ENCODE measurements at places on chromosomes 7 and 10. TPM values are rescaled to one million over a fixed set of nuclear protein-coding genes. Genes with fewer than 3 reads are reported as not detected.

DNA sequence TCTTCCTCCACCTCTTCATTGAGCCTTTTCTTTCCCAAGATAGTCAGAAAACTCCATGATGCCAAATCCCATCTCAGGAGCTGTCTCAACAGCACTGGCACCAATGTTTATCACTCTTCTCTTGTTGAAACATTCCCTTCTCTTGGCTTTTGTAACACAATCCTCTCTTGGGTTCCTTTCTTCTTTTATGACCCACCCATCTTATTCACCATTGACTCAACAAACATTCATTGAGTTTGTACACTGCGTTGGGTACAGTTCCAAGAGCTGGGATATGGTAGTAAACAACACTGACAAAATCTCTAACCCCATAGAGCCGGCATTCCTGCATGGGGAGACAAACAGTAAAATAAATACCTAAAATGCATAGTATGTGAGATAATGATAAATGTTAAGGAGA, 577.5 kb downstream of the INHBA start:
- DNase-seq: no peak
- H3K36me3 ChIP-seq: no peaks in the 10 kb centered on the region
- H3K4me3 ChIP-seq: no peak overlapping the region
- no peaks in the 10 kb centered on the region for H3K4me1 ChIP-seq
- no peaks in the 10 kb centered on the region for H3K27me3 ChIP-seq

- H3K27ac ChIP-seq: peak overlapping the region; percentile 88
- H3K4me1 ChIP-seq: peaks cover 56% of the 10 kb centered on the region
- H3K4me3 ChIP-seq: no peak overlapping the region
- H3K36me3 ChIP-seq: no peaks in the 10 kb centered on the region
- DNase-seq: peak; percentile 31
- no peaks in the 10 kb centered on the region for H3K27me3 ChIP-seq
These were observed 31.6 kb downstream of the OGDH start for GRCh38 chr7:44637788-44638594.

DNA sequence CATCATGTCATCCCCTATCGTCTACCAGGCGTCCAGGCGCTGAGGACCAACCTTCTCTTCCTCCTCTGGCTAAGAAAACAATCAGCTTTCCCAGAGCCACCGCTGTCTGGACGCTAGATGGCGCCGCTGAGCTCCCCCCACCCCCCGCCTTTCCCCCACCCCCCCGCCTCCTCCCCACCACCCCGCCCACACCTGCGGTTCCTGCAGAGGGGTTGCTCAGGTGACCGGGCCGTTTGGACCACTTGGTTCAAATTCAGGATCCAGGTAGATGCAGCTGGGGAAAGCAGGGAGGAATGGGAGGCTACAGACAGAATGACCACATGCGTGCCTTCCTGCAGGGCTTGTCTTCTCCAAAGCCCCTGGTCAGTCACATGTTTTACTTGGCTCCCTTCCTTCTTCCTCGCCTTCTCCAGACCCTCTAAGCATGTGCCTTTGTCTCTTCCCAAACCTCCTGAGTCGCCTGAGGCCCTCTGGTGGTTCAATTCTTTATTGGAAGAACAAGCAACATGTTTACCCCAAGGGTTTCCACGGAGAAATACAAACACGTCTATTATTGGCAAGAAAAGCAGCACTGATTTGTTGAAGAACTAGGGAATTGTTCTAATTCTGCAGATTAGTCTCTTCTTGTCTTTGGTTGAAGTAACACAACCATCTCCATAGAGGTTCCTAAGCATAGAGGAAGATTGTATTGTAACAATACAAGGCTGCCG, 24.7 kb downstream of the AOC1 start:
- no peak overlapping the region for H3K27ac ChIP-seq
- H3K4me1 ChIP-seq: peaks cover 10% of the 10 kb centered on the region
- no peak overlapping the region for H3K4me3 ChIP-seq

DNA sequence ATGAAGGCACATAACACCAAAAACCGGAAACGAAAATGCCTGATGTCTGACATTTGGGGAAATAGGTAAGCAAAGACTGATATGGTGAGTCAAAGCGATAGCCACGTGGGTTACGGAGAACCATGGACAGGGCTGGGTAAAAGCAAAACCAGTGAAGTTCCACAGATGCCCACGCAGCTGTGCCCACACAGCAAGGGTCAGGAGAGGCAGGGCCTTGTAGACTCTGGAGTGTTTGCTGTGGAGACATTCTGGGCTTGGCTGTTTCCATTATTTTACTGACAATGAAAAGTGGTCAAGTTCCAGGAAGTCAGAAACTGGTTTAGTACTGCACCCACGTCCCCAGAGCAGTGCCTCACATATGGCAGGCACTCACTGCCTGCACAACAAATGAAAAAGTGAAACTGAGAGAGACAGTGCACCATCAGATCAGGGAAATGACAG, 148.7 kb downstream of the ZMYND11 start:
- H3K4me3 ChIP-seq: no peak overlapping the region
- H3K36me3 ChIP-seq: no peaks in the 10 kb centered on the region
- DNase-seq: no peak
- H3K27ac ChIP-seq: no peak overlapping the region
- H3K4me1 ChIP-seq: no peaks in the 10 kb centered on the region
- H3K27me3 ChIP-seq: no peaks in the 10 kb centered on the region

DNA sequence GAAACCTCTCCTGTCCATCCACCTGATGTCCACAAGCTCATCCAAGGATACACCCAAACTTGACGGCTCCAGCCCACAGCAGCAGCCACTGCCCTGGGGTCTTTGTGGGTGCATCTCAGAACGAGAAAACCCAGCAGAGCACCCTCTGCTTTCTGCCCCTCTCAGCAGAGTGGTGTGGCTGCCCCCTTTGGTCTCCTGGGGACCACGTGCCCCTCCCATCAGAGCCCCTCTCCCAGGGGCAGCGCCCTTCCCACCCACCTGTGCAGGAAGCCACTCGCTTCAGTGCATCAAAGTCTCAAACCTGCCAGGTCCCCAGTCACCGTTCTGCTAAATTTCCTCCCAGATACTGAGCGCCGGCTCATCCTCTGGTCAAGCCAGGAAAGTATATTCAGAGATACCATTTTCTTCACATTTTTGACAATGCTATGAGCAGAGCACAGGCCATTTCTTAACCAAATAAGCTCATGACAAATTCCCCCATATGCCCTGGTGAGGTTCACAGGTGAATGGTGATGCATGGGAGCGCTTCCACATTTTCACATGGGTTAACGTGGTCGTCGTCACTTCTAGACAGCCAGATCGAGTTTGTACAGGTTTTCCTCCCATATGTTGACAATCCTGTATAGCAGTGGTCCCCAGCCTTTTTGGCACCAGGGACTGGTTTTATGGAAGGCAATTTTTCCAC, 32.4 kb downstream of the CAMK2B start:
- no peak for DNase-seq
- H3K4me1 ChIP-seq: peaks cover 14% of the 10 kb centered on the region
- no peak overlapping the region for H3K27ac ChIP-seq
- H3K27me3 ChIP-seq: no peaks in the 10 kb centered on the region
- H3K4me3 ChIP-seq: no peak overlapping the region

GRCh38 chr10:29950391-29950790, 109.0 kb downstream of the JCAD start:
- H3K27ac ChIP-seq: peak overlapping the region; percentile 98
- no peaks in the 10 kb centered on the region for H3K36me3 ChIP-seq
- H3K27me3 ChIP-seq: no peaks in the 10 kb centered on the region
- H3K4me1 ChIP-seq: peaks cover 51% of the 10 kb centered on the region
- no peak overlapping the region for H3K4me3 ChIP-seq
- DNase-seq: no peak

DNA sequence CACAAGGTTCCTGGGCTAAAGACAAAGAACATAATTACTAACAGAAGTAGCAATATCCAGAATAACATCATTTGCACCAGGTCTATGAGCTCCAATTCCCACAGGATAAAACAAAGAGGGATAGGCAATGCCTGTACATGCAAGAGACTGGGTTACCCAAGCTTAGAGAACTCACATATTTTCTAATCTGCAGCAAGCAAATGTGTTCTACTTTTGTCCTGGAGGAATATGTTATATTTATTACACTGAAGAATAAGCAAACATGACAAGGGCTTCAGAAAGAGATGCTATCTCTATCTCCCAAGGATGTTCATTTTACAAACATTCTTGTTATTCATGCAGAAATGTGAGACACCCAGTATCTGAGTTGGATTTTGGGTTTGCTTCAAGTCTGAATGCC, 118.6 kb downstream of the MDFIC start:
- no peak for DNase-seq
- H3K4me1 ChIP-seq: no peaks in the 10 kb centered on the region
- H3K4me3 ChIP-seq: no peak overlapping the region

DNA sequence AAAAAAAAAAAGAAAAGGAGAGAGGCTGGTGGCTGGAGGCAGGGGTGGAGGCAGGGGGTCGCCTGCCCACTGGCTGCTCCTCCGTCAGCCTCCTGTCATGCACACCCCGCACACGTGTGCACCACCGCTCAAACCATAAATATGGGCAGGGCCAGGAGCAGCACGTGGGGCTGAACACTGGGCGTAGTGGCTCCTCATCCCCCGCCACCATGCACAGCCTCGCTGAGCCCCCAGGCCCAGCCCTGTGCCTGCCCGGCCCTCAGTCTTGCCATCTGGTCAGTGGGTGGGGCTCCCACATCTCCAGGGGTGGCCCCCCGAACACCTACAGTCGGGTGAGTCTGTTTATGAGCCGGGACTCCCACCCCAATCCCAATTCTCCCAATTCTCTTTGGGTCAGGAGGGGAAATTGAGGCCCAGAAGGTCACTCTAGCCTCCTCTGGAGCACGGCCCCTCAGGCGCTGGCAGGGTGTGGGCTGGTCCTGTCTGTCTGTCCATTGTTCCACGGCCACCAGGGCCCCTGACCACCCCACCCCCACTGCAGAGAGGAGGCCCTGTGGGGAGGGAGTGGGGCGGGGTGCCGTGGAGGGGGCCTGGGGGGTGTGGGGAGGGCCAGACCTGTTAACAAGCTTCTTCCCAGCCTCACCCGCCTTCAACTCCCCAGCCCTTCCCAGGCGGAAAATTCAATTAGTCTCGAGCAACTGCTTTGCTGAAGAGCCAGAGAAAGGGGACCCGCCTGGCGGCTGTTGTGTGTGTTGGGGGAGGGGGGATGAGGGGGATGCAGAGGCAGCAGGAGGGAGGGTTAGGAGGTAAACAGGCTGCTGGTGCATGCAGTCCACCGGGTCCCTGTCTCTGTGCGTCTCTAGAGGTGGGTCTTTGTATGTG, 19.5 kb upstream of the GRIFIN start:
- no peak overlapping the region for H3K4me3 ChIP-seq
- H3K27ac ChIP-seq: no peak overlapping the region
- H3K4me1 ChIP-seq: no peaks in the 10 kb centered on the region
- DNase-seq: no peak
- no peaks in the 10 kb centered on the region for H3K27me3 ChIP-seq

DNA sequence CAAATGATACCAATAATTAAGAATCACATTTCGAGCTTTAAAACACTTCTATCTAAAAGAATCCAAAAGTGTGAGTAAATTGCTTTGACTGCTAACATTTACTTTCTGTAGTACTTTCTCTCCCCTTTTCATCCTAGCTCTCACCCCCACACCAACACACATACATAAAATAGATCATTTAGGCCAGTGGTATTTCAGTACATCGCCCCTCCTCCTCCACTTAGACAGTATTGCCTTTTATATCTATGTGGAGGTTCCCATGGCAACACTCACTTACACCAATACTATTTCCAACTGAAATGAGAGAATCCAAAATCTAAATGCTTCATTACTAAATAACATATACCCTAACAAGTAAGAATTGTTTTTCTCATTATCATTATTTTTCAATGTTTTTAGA, 58.9 kb downstream of the HIBADH start:
- DNase-seq: no peak
- H3K36me3 ChIP-seq: no peaks in the 10 kb centered on the region

DNA sequence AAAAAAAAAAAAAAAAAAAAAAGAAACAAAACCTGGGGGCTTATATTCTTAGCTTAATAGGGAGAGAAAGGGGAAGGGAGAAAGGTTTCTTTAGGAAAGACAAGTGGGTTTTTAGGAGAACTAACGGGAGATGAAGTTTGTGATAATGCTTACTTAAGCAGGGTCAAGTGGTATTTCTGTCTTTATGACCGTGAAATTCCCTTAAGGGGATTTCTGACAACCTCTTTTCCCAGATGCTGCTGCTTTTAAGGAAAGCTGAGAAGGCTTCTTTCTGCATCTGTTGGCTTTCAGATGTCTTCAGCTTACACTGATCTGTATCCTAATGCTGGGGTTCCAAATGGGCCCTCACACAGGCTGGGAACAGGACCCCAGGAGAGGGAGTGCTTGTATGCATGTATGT, 42.6 kb downstream of the ADAMTS14 start:
- H3K27ac ChIP-seq: no peak overlapping the region
- DNase-seq: no peak
- no peak overlapping the region for H3K4me3 ChIP-seq

- no peaks in the 10 kb centered on the region for H3K36me3 ChIP-seq
- H3K4me1 ChIP-seq: peaks cover 15% of the 10 kb centered on the region
- peak within 1 kb of the TSS; percentile 18 for H3K27ac ChIP-seq
- H3K4me3 ChIP-seq: peak within 1 kb of the TSS; percentile 94
These were observed at the start of gene FAM20C for GRCh38 chr7:191981-192649. FAM20C (plus strand) TSS chr7:192571; CDS start chr7:193200, 629 bp downstream.

DNA sequence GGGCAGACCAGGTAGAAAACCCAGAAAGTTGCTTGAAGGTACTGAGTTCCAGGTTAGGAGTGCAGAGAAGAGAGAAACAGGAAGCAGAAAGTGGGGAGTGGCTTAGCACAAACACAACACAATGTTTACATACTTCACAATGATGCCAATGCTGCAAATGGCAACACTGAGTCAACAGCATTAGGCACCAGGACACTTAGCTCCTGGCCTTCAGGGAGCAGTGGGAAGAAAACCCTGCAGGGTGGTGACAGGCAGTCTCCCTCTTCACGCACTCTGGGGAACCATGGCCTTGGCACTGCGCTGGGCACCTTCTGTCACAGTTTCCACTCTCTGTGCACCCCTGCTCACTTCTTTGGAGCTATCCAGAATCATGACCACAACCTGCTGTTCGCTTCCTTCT, 7.3 kb downstream of the ICA1 start:
- no peaks in the 10 kb centered on the region for H3K36me3 ChIP-seq
- no peaks in the 10 kb centered on the region for H3K4me1 ChIP-seq
- no peaks in the 10 kb centered on the region for H3K27me3 ChIP-seq
- no peak overlapping the region for H3K4me3 ChIP-seq

Gene FAM237B
- not detected for total RNA-seq

Gene ANKRD30A
- total RNA-seq: not detected

Gene ASAH2B
- total RNA-seq: 6.5 TPM

Gene MSRB2
- total RNA-seq: 16.2 TPM

Gene SPAG6
- not detected for total RNA-seq

Gene SFRP4
- total RNA-seq: not detected

Gene ZNF485
- 1.2 TPM for total RNA-seq

Gene PRKRIP1
- 25.7 TPM for total RNA-seq

Gene CC2D2B
- total RNA-seq: 0.53 TPM

Gene TMEM176A
- not detected for total RNA-seq

Gene UBE3C
- 77.3 TPM for total RNA-seq

Gene IFIT1B
- not detected for total RNA-seq

Measured in endothelial cell of umbilical vein (primary cell).